Kidney epithelial cell (primary cell): ENCODE measurements at places on chromosomes 12 and 14.

- DNase-seq, result peak; percentile 47
Observed at GRCh38 chr12:110314308-110314707, 33.3 kb downstream of the ATP2A2 start.

GRCh38 chr12:65022421-65022820, 98.7 kb downstream of the WIF1 start:
- DNase-seq, result no peak

DNA sequence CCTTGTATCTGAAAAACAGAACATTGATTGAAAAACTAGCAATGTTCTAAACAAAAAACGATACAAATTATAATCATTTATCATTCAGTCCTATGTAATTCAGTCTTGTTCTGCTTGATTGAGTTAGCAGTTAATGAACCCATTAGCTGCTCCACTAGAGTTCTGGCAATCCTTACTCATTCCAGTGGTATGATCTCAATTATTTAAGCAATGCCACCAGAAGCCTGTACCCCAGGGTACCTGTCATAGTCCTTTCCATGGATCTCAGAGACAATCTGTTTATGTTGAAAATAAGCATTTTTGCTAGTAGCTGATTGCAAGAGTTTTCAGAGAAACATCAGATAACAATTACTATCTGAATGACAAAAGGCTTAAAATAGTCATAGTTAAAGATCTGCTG, 115.9 kb downstream of the UNC79 start:
- DNase-seq, result peak; percentile 54

DNA sequence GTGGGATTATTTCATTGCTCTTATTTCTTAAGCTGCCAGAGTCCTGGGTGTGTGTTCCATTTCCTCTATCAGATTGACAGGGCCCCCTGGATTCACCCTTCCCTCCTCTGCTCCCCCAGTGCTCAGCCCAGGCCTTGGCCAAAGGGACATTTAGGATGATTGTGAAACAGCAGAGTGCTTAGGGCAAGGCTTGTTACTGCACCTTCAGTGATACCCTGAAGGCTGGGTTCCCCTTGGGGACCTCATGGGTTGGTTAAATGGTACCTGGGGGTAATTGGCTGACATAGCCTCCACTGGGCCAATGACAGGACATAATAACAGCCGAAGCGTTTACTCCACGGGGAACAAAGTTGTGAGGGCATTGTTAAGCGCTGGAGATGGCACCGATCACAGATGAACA, 1.3 kb upstream of the KRT72 start:
- DNase-seq, result no peak

DNA sequence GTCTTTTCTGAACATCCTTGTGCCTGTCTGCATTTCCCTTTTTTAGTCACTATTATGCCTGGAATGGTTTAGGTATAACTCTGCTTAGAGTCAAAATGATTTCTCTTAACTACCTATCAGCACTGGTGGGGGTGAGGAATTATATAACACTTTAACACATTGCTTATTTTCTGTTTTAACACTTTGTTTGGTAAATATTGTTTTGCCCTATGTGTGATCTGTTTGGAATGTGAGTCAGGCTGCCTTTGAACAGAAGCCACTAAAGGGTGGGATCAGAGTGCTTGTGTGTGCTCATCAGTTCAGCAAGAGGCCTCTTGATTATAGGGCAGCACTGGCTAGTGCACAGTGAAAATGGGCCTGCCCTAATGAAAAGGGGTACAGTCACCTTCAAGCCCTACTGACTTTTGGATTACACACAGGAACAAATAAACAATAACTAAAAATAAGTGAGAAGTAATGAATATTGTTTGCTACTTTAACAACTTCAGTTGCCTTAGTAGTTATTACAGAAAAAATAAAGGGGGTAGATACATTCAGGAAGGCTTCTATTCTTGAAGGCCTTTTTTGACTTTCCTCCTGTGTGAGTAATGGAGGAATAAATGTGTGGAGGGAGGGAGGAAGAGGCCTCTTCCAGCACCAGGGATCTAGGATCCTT, 23.2 kb downstream of the NGDN start:
- DNase-seq, result no peak

- no peak for DNase-seq
Observed at GRCh38 chr12:118070650-118071049, 9.7 kb upstream of the WSB2 start.

DNA sequence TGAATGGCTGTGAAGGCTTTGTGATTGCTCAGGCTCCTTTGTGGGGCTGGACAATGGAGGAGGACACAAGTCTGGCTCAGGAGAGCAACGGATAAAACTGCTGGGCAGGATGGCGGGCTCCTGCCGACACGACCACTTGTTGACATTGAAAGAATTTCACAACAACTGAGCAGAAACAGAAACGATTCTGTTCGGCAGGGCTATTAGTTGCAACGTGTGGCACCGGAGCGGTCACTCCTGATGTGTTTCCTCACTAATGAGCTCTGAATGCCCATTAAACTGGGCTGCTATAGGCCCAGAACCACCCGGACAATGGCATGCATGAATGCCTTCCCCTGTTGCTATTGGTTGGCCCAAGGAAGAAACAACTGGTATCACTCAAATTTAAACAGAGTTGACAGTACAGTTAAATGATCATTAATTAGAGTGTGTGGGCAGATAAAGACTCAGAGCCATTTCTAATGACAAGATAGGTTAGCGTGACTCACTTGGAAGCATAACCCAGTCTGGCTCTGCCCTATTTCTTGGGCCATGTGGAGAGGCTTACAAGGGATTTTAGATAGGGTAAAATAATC, 142.9 kb downstream of the ASCL1 start:
- no peak for DNase-seq

- DNase-seq, result no peak
Observed at GRCh38 chr12:51392556-51393237, 1.5 kb upstream of the GALNT6 start.

GRCh38 chr14:78399316-78399889, 229.2 kb downstream of the NRXN3 start:
- peak; percentile 21 for DNase-seq

DNA sequence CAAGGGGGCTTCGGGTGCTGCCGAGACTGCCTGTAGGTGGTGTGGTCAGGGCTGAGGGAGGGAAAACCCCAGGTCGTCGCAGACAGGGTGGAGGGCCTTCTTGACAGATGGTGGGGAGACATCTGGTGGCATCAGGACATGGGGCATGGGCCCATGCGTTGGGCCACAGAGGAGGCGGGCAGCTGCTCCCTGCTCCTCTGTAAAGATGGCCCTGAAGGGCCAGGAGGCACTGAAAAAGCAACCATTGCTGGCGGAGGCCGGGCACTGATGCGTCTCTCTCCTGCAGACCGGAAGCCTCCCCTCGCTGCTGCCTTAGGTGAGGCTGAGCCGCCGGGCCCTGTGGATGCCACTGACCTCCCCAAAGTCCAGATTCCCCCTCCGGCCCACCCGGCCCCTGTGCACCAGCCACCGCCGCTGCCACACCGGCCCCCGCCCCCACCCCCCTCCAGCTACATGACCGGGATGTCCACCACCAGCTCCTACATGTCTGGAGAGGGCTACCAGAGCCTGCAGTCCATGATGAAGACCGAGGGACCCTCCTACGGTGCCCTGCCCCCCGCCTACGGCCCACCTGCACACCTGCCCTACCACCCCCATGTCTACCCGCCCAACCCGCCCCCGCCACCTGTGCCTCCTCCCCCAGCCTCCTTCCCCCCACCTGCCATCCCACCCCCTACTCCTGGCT, 28.8 kb downstream of the CCNK start:
- no peak for DNase-seq

GRCh38 chr14:70726651-70727375, 82.5 kb downstream of the MAP3K9 start:
- no peak for DNase-seq
